Liver (tissue), 10 donors: ENCODE measurements at places on chromosomes 12 and 14.

GRCh38 chr12:95701275-95701674 lies 89.3 kb downstream of the NTN4 start:
- no peak for DNase-seq

DNA sequence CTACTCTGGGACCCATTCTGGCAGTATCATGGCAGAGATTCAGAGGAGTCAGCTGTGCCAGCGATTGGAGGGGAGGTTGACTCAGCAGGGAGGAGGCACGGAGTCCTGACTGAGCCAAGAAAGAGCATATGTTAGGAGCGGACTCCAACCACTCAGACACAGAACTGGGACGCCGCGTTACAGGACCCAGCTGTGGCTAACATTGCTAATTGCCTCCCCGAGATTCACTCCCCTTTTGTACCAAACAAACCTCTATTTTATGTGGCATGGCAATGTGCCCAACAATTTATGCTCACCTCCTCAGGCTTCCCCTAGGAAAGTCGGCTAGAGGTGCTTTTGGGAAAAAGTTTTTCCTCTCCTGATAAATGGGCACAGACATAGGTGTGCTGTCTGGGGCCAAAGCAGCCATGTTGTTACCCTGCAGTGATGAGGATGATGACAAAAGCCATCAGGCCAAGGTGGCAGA lies 15.2 kb upstream of the CLIP1 start:
- DNase-seq: no peak

DNA sequence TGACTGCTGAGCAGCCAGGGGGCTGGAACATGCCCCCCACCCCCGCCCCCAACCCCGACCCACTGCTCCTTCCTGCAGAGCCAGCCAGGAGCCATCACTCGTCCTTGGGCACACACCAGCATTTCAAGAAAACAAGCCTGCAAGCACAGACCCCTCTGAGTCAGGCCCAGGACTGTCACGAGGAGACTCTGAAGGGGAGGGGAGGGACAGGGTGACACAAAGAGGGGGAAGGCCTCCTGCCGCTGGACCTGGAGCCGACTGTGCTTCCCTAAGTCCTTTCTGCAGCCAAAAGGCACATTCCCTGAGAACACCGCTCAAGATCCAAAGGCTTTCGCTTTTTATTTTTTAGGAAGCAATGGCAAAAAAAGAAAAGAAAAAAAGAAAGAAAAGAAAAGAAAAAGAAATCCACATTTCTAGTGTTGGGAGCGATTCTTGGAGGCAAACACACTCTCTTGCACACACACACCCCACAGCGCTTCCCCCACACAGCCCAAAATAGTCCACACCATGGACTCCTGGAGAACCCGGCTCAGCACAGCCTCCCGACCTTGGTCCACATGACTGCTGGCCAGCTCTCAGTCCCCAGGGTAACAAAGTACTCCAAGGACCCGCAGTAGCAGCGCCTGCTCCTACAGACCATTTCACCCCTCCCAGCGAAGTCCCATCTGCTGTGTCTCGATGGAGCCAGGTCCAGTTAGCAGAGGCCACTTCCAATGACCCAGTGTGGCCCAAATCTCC lies 101.7 kb downstream of the DPF3 start:
- DNase-seq: no peak

GRCh38 chr14:21066882-21067502 lies 3.1 kb upstream of the ARHGEF40 start:
- no peak for DNase-seq

DNA sequence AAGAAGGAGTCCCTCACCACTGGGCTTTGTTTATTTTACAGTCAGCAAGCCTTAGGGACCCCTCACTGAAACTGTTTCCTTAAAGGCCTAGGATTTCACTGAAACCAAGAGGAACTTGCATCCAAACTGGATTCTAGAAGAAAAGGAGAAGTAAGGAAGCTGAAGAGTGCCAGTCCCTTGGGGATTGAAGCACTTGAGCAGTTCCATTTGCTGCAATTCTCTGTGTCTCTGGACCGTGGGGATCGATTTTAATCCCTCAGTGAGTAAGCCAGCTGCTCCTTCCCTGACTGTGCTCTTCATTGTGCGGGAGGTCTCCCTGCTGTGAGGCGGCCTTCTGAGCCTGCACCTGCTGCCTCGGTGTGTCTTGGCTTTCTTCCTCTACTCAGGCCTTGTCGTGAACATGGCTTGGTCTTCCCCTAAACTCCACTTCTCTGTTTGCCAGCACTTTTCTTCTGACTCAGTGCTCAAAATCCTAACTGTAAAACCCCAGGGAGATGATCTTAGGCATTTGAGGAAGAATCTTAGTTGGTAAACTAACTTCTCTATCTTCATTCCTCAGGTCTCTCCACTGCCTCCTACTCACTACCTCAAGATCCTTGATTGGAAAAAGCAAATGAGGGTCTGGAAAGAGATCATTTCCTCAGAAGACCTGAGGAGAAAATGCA lies 132.6 kb downstream of the SLC38A6 start:
- no peak for DNase-seq

- peak; percentile 87 for DNase-seq
Measured at GRCh38 chr14:58166005-58166983, 14.3 kb upstream of the ARMH4 start.
